Activated naive CD8-positive, alpha-beta T cell treated with anti-CD3 and anti-CD28 coated beads, Interleukin-2, amount 10 ng/mL, durations not matched to agents 7 days and 5 days (primary cell): ENCODE measurements at places on chromosomes 1 and 21. TPM values are rescaled to one million over a fixed set of nuclear protein-coding genes. Genes with fewer than 3 reads are reported as not detected.

Gene TCEANC2
- total RNA-seq: 13.5 TPM

DNA sequence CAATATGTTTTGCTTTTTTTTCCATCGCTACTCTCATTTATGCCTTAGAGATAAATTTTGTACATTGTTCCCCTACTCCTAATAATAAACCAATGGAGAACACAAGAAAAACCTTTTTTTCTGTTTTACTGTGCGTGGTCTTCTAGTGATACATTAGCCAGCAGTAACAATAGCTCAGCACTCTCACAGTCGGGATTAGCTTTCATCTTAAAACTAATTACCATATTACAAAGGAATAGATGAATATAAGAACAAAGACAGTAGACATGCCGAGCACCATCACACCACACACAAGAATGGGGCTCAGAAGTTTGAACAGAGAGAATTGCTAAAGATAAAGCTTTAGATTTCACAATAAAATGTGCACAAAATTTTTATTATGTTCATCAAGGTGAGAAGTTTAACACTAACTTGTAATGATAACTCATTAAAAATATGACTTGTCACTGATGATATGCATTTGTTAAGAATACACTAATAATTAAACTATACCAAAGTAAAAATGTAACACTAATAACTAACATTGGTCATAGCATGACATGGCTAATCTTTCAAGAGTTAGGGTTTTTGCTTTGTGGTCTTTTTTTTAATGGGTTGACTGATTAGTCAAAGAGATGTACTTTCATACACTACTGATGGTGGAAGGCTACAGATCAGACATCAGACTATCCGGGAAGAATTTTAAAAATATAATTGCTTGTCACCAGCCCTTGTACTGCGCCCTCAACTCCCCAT is 61.8 kb downstream of the EXTL2 start:
- DNase-seq: no peak

GRCh38 chr1:212127221-212127620 is 91.7 kb downstream of the DTL start:
- no peak for DNase-seq

GRCh38 chr1:212518188-212519054 is 85.7 kb downstream of the NENF start:
- no peak for DNase-seq

Gene SPATA17
- not detected for total RNA-seq

- DNase-seq: no peak
Observed at GRCh38 chr1:53051676-53052075, 10.3 kb upstream of the PODN start.
